ENCODE measurements at places on chromosomes 3 and 15.
A peak's percentile ranks its signal among the peaks of the same experiment; 100 is the strongest.

DNA sequence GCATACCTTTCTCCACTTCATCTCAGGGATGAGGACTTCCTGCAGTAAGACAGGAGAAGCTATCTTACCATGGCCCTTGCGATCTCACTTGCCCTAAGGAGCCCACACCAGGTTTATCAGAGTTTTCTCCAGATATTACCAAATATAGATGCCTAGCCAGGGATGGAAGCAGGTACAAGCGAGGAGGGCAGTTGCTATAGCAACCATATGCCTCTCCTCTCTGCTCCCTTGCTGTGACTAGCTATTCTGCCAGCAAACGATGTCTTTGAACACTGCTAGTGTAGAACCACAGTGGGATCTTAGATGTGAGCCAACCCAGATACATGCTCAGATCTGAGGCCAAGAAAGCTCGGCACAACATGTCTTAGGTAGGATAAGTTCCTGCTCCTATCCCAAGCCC is 33.9 kb downstream of the GRAMD2A start:
- DNase-seq = no peak

DNA sequence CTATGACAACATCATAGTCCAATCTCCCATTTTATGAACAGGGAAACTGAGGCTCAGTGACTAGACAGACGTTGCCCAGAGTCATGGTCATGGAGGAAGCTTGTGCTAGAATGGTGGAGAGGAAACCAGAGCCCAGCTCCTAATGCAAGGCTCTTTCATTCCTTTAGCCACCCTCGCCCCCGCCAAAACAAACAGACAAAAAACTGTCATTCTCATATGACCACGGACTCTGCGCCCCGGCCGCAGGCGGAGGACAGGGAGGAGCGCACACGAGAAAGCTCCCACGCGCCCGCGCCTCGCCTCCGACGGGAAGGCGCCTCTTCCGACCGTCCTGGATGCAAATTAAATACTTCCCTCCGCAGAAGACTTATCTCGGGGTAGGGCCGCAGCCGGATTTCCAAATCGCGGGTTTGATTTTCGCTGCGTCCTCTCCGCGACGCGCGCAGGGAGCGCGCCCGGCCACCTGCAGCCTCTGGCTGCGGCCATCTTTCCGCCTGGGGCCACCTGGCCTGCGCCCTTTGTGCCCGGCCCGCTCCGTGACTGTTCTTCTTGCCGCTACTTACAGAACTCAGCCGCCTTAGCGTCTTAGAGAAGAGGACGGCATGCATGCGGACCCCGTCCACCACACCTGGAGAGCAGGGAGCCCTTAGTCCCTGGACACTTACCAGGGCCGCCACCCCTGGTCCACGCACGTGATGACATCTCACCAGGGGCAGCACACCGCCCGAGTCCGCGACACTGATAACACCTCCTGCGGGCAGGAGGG is 670 bp upstream of the ATP13A3 start:
- no peak for DNase-seq

GRCh38 chr3:81923038-81923437 is 161.6 kb upstream of the GBE1 start:
- DNase-seq = no peak

- peak; percentile 21 for DNase-seq
Observed at GRCh38 chr3:125357032-125357658, 18.0 kb downstream of the ZNF148 start.

GRCh38 chr3:37741644-37742043 is 120.0 kb upstream of the CTDSPL start:
- DNase-seq = no peak

DNA sequence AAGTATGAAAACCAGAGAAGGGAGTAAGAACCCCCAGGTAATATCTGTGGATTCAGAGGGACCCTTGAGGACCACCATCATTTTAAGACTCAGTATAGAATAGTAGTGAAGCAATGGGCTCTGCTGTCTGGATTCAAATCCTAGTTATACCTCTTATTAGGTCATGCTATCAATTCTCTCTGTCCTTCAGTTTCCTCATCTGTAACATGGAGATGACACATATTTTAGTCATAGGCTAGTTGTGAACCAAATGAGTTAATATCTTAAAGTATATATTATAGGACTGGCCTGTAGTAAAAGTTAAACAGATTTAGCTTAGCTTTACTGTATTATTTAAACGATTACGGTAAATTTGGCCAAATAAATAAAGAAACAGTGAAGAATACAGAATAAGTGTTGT is 177.3 kb upstream of the GOLIM4 start:
- no peak for DNase-seq

DNA sequence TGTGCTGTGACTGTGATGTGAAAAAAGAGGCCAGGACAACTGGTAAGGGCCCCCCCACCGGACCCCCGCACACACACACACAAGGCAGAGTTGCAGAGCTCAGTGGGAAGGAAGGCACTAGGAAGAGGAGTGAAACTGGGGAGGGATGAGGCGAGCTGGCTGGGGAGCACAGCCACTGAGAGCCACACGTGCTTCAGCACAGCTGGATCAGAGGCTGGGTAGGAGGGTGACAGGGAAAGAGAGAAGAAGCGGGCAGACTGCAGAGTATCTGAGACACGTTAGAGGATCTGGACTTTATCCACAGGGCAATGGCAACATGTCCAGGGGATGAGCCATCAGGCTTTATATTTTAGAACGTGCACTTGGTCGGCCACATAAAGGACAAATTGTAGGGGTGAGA is 38.0 kb upstream of the TKT start:
- no peak for DNase-seq

GRCh38 chr3:178353006-178353694 is 183.1 kb upstream of the KCNMB2 start:
- no peak for DNase-seq

DNA sequence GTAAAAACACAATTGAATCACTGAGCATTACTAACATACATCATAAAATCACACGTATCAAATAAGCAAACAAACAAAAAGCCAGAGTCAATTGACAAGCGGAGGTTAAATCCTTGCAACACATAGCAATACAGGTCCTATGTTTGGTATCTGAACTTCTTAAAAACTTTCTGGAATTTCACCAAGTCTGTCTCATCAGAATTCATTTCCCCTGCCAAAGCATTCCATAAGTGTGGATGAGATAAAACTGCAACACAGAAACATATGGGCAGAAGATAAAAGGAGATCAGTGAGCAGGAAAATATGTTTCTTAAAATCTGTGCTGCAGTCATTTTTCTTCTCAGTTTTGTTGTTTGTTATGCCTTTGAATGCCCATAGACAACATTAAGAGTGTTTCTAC is 1155.5 kb downstream of the TBL1XR1 start:
- no peak for DNase-seq

- DNase-seq = no peak
Observed at GRCh38 chr3:169348929-169349621, 314.4 kb downstream of the MECOM start.

GRCh38 chr3:50166620-50167019 is 11.5 kb downstream of the SEMA3F start:
- no peak for DNase-seq

DNA sequence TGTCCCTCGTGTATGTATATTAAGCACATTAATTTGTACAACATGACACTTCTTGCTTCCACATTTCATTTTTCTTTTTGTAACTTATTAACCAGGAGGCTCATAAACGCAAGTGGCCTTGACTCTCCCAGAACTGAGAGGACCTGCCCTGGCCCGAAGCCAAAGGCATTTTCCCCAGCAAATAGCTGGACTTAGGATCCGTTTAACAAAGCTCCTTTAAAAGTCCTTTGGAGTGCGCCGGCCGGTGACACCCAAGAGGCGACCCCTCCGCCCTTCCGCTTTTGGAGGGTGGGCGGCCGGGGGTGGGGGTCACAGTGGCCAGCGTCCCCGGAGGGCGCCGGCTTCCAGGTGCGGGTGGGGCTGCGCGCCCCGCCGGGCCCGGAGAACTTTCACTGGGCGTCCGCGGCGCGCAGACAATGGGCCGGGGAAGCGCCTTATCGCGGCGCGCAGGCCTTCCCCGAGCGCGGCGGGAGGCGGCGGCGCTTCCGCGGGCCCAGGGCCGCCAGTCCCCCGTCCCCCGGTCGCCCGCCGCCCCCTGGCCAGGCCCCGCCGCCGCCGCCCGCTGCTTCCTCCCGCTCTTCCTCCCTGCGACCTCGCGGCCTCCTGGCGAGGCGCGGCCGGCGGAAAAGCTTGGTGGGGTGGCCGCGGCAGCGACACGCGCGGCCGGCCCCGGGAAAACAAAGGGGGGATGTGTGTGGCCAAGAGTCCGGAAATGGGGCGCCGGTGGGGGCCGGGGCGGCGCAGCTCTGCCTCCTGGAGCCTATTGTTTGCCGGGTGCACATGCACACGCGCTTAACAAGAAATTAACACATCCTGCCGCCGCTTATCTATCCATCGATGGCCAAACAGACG is 613.4 kb downstream of the MCTP2 start:
- DNase-seq = no peak

DNA sequence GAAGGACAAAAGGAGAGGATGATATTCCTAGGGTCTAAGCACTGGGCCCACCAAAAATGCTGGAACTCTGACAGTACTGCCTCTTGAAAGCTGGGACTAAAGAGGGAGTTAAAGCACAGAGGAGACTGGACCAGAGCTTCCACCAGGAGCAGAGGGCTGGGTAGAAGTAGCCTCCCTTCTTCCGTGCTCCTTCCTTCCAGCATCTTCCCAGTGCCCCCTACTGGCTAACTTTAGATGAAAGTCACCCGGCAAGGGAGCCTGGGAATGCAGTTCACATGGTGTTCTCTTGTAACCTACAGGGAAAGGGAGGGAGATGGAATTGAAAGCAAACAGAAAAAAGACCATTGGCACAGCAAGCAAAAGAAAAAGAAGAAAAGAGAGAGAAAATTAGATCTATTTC is 106.1 kb upstream of the COL8A1 start:
- DNase-seq = no peak

- no peak for DNase-seq
Observed at GRCh38 chr3:78634316-78634715, 1133.5 kb downstream of the ROBO1 start.

GRCh38 chr15:40329804-40330203 is 6.3 kb downstream of the INAFM2 start:
- no peak for DNase-seq

- peak; percentile 21 for DNase-seq
Observed at GRCh38 chr3:59772416-59773408, 722.9 kb upstream of the CFAP20DC start.

DNA sequence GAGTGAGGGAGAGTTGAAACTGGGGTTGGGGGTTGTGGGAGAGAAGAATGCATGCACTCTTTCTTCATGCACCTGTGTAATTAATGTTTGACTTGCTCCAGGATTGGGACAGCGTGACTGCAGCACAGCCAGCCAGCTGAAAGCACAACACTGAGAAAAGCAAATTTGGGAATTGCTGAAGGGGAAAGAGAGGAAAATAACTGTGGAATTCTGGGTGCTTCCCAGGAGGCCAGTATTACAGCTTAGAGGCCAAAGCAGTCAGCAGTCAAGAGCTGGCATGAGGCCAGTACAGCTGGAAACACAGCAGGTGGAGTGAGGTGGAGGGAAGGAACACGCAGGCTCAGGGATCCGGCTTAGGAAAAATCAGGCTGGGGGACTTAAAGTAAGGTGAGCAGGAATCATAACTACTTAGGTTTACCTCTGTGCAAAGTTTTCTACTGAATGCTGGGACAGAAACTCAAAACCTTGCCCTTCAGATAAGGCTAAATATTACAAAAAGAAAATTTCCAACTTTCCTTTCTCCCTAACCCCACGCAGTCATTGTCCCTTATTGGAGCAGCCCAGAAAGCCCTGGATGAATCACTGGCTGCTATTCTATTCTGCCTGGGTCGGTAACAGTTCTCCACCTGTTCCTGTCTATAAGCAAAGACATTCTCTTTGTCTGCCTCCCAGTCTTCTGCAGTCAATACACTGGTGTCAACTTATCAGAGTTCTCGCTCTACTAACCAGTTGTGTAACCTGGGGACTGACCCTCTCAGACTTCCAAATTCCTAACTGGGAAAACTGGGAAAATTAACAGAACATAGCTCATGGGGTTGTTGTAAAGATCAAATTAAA is 167.2 kb downstream of the MAGI1 start:
- DNase-seq = no peak

DNA sequence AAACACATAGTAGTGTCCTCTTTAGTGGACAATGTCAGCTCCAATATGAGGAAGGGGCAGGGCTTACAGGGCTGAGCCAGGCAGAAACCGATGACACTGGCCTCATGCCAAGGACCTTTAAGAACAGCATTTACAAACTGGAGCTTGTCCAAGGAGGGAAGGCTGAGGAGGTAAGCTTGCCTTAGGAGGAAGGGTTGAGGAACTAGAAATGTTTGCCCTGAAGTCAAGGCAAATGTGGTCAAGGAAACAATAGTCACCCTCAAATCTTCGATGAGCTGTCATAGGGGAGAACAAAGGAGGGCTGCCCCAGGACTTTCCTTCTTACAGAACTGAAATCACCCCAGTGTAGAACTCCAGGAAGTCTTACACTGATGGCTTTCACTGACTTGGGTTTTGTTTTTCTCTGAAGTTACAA is 136.4 kb downstream of the LIPC start:
- DNase-seq = no peak

DNA sequence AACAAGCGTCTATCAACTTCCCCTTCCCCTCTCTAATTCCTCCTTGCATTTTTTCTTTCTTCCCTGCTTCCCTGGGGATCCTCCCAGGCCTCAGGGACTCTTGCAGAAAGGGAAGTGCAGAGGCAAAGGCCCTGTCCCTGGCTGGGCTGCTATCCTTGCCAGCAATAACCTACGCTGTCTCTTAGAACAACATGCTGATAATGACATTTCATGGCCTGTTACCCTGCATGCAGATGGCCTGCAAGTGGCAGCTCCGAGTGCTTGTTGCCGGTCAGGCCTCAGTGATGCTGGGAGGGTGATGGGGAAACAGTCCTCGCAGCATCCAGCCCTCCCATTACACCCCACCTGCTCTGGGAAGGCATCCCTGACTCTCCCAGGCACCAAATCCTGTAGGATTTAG is 167.6 kb downstream of the RAB11A start:
- no peak for DNase-seq

DNA sequence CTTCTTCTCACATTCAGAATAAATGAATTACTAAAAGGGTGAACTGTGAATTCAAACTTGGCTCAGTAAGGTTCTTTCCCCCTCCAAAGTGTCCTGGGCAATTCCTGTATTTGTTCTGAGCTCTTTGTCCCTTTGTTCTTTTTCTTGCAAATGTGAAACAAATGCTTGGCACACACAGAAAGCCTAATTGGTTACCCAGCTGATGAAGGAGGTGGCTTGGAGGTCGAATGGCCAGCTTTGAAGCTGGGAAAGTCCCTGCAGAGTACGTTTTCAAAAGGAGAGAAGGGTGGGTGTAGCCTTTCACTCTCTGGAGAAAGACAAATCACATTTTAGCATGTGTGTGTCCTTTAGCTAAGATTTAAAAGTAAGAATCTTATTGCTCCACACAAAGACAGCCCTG is 154.4 kb downstream of the PEX5L start:
- DNase-seq = no peak

GRCh38 chr3:43031485-43031884 is 52.4 kb downstream of the GASK1A start:
- DNase-seq = no peak

GRCh38 chr3:57958642-57959422 is 49.4 kb upstream of the FLNB start:
- DNase-seq = no peak

GRCh38 chr15:78320183-78320582 is 20.0 kb upstream of the CRABP1 start:
- no peak for DNase-seq

GRCh38 chr15:63238796-63239195 is 38.6 kb upstream of the APH1B start:
- no peak for DNase-seq
